Activated CD4-positive, alpha-beta T cell treated with anti-CD3 and anti-CD28 coated beads for 48 hours (primary cell): ENCODE measurements at places on chromosomes 3 and 15.

DNA sequence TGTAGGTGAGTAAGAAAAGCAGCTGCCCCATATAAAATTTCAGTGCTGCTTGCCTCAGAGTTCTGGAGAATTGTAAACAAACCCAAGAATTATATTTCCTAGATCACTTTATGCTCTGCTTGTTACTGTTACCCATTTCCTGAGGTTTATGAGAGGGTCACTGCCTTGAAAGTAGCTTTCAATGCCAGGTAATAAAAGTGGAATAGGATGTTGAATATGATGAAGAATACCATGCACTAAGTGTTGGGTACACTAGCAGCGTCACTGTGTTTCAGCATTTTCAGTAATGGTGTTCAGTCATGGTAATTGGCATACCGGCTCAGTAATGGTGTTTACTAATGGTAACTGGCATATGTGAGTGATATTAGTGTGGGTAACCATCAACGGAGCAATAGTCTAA, 449.8 kb upstream of the TPRG1 start:
- DNase-seq, result no peak

DNA sequence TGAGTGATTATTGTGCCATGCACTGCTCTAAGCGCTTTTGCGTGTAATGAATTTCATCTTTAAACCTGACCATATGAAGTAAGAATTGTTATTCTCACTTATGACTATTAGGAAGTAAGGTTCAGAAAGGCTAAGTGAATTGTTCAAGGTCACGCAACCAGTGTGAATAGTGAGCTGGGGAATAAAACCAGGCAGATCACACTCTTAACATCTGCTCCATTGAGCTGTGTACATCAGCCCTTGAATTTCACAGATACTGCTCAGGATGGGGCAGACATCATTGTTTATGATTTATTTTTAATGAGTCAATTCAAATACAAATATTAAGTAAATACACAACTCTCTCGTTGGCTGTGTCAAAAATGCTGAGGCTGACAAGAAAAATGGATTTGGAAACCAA, 184.5 kb downstream of the FNDC3B start:
- DNase-seq, result no peak

DNA sequence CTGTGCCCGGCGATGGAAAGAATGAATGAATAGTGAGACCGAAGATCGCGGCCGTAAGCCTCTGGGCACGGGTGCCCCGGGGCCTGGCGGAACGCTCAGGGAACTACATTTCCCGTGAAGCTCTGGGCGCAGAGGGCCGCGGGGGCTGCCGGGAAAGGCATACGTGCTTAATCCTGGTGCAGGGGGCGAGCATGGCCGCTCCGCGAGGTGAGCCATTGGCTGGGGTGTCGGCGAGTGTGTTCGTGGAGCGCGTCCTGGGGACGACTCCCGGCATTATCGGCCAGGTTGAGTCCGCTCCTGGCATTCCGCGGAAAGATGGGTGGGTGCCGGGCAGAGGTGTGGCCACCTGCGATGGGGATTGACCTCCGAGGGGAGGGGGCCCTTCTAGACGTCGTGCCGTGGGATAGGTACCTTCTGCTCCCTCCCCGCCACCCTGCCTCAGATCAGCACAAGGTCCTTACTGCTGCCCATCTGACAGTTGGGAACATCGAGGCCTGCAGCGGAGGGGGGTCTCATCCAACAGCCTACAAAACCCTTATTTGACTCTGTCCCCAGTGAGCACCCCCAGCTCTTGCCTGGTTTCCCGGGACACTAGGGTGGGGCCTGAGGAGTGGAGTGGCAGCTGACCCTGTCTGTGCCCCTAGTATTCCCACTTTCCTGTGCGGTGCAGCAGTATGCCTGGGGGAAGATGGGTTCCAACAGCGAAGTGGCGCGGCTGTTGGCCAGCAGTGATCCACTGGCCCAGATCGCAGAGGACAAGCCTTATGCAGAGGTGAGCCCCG, at the start of gene MPI:
Gene MPI (plus strand): TSS at position 160 of the 782 bp plus-strand sequence. CDS start 32 bp downstream, at position 192.
- DNase-seq, result peak; percentile 94

DNA sequence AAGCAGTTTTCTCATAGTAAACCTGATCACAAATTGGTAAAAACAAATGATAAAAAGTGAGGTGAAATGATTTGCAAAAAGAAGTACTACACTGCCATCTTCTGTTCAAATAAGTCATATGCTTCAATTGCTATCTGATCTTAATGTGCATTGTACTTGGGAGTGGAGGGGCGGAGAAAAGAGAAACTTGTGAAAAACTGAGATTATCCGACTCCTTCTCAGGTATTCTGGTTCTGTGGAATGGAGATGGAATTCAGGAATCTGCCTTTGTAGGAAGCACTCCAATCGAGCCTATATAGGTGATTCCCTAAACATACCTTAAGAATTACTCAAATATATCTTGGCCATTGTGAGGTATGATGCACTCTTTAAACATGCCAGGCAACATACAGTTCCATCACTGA, 180.6 kb downstream of the CHL1 start:
- DNase-seq, result no peak

- peak; percentile 79 for DNase-seq
Observed at GRCh38 chr3:185659942-185660921, 74.1 kb downstream of the SENP2 start.

- no peak for DNase-seq
Observed at GRCh38 chr3:79515072-79515471, 252.7 kb downstream of the ROBO1 start.
